AG10803 (cell line): ENCODE measurements at places on chromosomes 5 and 9.

DNA sequence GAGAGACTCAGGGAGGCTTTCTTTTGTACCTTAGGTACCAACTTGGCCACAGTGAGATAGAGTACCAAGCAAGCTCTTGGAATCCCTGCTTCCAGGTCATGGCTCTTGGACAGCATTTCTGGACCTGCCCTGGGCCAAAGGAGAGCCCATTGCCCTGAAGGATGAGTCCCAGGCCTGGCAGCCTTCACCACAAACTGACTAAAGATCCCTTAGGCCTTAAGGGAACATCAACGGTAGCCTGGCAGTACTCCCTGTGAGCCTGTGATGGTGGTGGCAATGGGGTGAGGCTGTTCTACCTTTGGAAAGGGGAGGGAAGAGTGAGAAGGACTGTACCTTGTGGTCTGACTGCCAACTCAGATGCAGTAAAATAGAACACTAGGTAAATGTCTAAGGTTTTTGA is 334.6 kb downstream of the SPOCK1 start:
- DNase-seq: no peak

- no peak for DNase-seq
Observed at GRCh38 chr5:535846-536698, 11.8 kb upstream of the SLC9A3 start.

GRCh38 chr5:140324041-140324600 is 21.2 kb upstream of the PFDN1 start:
- no peak for DNase-seq

- DNase-seq: no peak
Observed at GRCh38 chr9:1320051-1320557, 269.9 kb downstream of the DMRT2 start.

- DNase-seq: no peak
Observed at GRCh38 chr5:77355080-77355479, 137.0 kb downstream of the WDR41 start.
